ENCODE measurements at places on chromosomes 11 and 22. TPM values are rescaled to one million over a fixed set of nuclear protein-coding genes. Genes with fewer than 3 reads are reported as not detected.

DNA sequence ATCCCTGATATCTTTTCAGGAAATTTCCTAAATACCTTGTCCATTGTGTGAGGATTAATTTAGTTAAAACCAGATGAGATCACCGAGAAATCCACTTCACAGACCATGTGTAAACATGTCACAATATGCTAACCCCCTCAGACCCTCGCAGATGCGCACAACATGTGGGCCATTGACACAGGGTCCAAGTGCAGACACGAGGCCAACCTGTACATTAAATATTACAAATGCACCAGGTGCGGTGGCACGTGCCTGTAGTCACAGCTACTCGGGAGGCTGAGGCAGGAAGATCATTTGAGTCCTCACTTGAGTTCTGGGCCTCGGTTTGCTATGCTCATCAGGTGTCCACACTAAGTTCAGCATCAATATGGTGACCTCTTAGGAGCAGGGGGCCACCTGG, 9.9 kb upstream of the TMPRSS4 start:
- no peak for DNase-seq

DNA sequence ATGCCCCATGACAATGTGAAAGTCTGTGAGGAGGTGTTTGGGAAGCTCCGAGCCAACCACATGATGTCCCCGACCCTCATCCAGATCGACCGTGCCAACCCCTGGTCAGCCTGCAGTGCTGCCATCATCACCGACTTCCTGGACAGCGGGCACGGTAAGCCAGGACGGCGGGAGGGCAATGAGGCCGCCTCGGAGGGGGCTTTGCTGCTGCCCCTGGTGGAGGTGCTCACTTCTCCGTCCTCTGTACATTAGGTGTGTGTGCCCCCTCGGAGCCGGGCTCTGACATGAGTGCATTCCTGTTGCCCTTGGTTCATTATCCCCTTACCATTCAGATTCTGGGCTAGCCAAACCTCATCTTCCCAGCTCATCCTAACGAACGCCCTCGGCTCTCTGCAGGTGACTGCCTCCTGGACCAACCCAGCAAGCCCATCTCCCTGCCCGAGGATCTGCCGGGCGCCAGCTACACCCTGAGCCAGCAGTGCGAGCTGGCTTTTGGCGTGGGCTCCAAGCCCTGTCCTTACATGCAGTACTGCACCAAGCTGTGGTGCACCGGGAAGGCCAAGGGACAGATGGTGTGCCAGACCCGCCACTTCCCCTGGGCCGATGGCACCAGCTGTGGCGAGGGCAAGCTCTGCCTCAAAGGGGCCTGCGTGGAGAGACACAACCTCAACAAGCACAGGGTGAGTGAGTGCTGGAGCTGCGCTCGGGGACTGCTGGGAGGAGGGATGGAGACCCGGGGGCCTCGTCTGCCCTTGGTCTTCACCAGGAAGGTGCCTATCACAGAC, 13.8 kb downstream of the ADAMTS15 start:
- no peak for DNase-seq

- DNase-seq, result peak; percentile 60
Measured at GRCh38 chr22:20652582-20652981, 121.3 kb upstream of the SERPIND1 start.

Gene UCP3
- total RNA-seq, result 2.7 TPM
